Right renal pelvis (tissue), 4 donors: ENCODE measurements at places on chromosomes 5 and 9. TPM values are rescaled to one million over a fixed set of nuclear protein-coding genes. Genes with fewer than 3 reads are reported as not detected.

Gene KCTD16
- polyA plus RNA-seq = 2.3 TPM

Gene SPAAR
- 1.6 TPM for polyA plus RNA-seq

Gene IQGAP2
- polyA plus RNA-seq = 67.9 TPM

Gene SLC45A2
- polyA plus RNA-seq = 0.40 TPM

Gene MEIKIN
- 0.17 TPM for polyA plus RNA-seq

Gene C9
- 0.24 TPM for polyA plus RNA-seq

Gene SLF1
- polyA plus RNA-seq = 15.0 TPM

Gene FCN2
- 0.96 TPM for polyA plus RNA-seq

Gene CATSPER3
- 1.5 TPM for polyA plus RNA-seq
